GDM1 (cell line): ENCODE measurements at places on chromosomes 12 and 14.

- DNase-seq: no peak
These were observed 108.2 kb upstream of the SLC38A4 start for GRCh38 chr12:46933947-46934346.

DNA sequence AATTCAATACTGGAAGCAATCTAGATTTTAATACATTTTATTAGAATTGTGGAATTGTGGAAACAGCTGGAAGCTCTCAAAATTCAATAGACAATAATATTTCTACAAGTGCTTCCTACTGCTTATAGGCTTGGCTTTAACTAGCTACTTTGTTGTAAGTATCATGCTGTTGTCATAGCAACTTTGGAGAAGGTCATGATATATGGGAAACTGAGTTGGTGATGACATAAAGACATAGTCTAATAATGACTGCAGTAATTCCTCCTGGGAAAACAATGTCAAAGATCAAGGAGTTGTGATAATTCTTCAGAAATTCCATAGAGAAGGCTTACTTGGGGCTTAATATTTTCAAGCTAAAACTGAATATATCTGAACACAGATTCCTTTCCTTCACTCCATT lies 266.6 kb downstream of the KIF21A start:
- DNase-seq: no peak

DNA sequence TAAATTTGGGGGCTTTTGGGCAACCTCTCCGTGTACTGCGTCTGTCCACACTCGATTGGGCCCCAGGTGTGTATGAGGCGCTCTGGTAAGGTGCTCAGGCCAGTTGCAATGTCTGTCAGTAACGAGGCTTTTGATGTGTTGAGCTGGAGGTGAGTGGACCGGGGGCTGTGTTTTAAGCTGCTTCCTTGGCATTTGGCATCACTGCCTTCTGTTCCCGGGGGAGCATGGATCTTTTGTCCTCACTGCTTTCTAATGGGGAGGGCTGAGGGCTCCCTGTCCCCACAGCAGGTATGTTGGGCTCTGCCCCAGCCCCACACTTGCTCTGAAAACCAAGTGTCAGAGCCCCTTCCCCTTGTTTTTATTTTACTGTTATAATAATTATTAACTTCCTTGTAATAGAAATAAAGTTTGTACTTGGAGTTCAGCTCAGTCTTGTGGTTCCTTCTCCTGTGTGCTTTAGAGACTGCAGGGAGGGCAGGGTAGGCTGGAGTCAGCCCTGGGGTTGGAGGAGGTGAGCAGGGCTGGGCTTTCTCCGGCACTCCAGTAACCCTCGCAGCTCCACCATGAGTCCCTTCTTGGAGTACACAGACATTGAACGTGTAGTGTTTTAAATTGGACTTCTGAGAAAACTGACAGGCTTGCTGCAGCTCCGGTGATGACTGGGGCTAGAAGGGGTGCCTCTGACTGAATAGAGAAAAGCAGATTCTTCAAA lies 28.0 kb downstream of the TRAFD1 start:
- no peak for DNase-seq

DNA sequence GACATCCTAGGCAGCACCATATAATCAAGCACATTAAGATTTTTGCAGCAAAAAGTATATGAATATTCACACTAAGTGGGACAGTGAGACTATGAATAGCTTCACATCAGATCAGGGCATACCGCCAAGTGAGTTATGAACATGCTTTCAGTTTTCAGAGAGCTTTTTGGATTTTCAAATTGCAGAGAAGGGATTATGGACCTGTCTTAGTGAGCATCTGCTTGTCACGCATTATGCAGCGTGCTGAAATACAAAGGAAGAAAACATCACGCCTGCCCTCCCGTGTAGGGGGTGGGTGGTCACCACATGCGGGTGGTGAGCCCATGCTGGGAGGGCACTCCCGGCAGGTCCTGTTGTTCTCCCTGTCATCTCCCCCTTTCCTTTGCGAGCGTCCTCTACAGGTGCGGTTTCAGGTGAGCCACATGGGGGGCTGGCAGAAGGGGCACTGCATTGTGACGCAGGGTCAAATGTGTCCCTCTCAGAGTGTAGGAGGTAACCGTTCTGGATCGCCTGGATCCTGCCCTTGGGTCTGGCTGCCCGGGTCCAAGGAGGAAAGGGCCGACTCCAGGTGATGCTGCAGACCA lies 42.6 kb downstream of the TRAF3 start:
- DNase-seq: no peak

- DNase-seq: no peak
These were observed 19.5 kb upstream of the GOLGA5 start for GRCh38 chr14:92774572-92774971.

DNA sequence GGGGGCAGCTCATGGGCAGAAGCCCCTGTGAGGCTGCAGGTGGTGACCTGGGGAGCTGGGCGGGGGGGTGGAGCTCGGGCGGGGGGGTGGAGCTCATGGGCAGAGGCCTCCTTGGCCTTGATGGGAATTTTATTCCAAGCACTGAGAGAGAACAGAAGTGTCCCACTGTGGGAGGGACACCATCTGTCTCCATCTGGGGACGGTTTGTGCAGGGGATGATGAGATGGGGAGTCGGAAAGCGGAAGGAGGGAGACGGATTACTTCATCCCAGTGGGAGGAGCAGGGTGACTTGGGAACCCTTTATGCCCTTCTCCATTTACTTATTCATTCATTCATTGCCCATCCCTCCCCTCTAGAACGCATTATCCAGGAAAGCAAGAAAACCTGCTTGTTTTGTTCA lies 304.7 kb downstream of the ADGRD1 start:
- DNase-seq: no peak

GRCh38 chr14:102026934-102027333 lies 59.9 kb downstream of the HSP90AA1 start:
- DNase-seq: no peak

DNA sequence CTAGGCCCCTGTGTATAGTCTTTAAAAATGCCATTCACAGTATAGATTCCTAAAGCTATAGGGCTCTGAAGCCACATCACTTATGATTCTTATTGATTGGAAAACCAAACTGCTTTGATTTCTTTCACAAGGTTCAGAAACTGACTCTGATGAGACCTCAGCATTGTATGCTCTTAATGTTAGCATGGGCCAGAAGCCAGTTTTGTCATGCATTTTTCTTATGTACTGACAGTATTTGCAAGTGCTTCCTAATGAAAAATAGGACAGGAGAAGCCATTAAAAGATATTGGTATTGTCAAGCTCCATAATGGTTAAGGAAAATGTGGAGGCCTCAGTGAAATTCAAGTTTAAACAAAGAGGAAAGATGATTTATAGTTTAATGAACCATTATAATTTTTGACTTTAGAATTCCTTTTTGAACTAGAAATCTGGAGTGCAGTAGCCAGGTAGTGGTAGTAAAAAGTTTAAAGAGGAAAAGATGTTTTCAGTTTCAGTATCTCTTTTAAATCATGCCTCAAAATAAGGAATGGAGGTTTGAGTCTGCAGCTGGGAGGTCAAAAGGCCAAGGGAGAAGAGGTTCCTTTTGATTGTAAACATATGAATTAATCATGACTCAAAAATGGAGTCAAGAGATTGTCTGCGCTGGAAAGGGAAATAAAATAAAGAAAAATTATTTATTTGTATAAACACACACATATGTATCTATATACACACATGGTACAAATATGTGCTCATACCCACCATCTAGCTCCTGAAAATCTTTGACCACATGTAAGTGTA lies 388.1 kb upstream of the PRICKLE1 start:
- no peak for DNase-seq

- DNase-seq: no peak
These were observed 50.2 kb downstream of the SETD3 start for GRCh38 chr14:99430491-99430890.

- DNase-seq: no peak
These were observed 236.8 kb downstream of the GRIN2B start for GRCh38 chr12:13744561-13744960.

GRCh38 chr12:114760151-114760877 lies 76.3 kb upstream of the TBX3 start:
- no peak for DNase-seq

GRCh38 chr12:3998968-3999792 lies 126.0 kb upstream of the PARP11 start:
- DNase-seq: no peak

DNA sequence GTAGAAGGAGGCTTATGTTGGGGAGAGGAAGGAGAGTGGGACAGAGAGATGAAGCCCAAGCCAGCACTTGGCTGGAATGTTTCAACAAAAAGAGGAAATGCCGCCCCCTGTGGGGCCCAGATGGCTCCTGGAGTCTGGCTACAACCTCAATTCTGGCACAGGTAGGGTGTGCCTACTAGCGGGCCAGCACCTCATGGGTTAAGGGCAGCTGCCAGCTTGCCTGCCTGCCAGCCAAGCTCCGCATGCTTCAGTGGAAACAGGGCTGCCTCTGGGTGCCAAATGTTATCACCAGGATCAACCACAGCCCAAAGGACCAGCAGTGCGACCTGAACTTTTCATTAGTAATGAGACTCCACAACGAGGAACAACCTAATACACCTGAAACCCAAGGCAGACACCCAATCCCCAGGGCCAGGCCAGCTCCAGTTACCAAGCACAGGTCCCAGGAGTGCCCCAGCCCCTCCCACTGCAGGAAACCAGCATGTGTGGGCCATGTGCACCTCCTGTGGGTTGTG lies 11.3 kb downstream of the RAB15 start:
- no peak for DNase-seq

DNA sequence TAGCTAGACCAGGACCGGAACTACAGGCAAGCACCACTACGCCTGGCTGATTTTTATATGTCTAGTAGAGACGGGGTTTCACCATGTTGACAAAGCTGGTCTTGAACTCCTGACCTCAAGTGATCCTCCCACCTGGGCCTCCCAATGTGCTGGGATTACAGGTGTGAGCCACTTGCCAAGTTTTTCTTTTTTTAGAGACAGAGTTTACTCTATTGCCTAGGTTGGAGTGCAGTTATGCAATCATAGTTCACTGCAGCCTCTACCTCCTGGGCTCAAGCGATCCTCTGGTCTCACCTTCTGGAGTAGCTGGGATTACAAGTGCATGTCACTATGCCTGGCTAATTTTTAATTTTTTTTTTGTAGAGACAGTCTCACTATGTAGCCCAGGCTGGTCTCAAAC lies 201.5 kb upstream of the TBX3 start:
- DNase-seq: no peak

GRCh38 chr12:68240079-68240478 lies 13.3 kb downstream of the IL22 start:
- DNase-seq: no peak

GRCh38 chr12:90013409-90013808 lies 304.8 kb upstream of the ATP2B1 start:
- peak; percentile 7 for DNase-seq

- no peak for DNase-seq
These were observed 156.7 kb downstream of the NTF3 start for GRCh38 chr12:5588591-5588990.

- no peak for DNase-seq
These were observed 53.5 kb downstream of the ANO6 start for GRCh38 chr12:45269412-45269751.

GRCh38 chr12:4193821-4194220 lies 79.7 kb upstream of the CCND2 start:
- DNase-seq: no peak

- DNase-seq: no peak
These were observed 879.2 kb downstream of the AACS start for GRCh38 chr12:125944446-125944845.

- DNase-seq: no peak
These were observed 264.2 kb upstream of the AMIGO2 start for GRCh38 chr12:47343684-47344567.

DNA sequence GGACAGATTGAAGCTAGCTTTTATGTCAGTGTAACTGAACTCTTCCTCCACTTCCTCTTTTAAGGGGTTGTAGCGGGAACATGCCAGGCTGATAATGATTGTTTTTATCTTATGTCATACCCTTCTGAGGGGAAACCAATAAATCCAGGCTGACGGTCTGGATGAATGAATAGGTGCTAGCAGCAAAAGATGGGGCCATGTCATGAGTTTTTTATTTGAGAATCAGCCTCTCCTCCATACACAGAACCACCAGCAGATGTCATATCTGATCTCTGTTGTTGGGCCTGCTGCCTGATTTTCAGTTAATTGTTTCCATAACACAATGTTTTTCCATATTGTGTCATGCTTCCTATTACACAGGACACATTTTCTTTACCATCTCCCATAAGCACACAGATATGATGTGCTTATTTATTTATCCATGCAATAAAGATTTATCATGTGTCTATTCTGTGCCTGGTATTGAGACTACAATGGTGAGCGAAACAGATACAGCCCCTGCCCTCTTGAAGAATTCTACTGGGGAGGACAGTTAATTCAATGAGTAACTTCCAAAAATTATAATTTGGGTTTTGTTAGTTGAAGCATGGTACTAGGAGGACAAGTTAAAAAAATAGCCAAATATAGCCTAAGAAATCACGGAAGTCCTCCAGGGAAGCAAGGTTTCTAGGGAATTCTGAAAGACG lies 33.6 kb upstream of the CRY1 start:
- no peak for DNase-seq

- DNase-seq: no peak
These were observed 115.1 kb downstream of the SLC25A47 start for GRCh38 chr14:100438271-100438670.

GRCh38 chr12:530821-531220 lies 71.1 kb downstream of the B4GALNT3 start:
- DNase-seq: no peak

GRCh38 chr12:76020731-76021672 lies 10.6 kb downstream of the PHLDA1 start:
- DNase-seq: peak; percentile 28

DNA sequence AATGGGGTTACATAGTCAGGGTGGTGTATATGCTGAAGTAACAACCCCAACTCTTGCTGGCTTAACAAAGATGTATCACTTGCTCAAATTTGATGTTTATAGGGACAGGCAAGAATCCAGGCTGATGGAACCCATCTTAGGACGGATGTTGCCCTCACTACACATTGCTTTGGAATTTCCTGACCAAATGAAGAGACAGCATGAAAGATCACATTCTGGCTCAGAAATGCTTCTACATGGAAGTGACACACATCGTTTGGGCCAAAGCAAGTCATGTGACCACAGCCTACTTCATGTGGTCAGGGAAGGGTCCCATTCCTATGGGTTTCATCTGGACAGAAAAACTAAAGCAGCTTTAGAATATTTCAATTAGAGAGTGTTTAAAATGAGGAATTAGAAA lies 345.8 kb downstream of the TMEM132D start:
- no peak for DNase-seq

- DNase-seq: no peak
These were observed 144.5 kb downstream of the LLPH start for GRCh38 chr12:65986047-65986446.

- DNase-seq: no peak
These were observed 12.9 kb downstream of the ANKRD13A start for GRCh38 chr12:110012137-110012536.

DNA sequence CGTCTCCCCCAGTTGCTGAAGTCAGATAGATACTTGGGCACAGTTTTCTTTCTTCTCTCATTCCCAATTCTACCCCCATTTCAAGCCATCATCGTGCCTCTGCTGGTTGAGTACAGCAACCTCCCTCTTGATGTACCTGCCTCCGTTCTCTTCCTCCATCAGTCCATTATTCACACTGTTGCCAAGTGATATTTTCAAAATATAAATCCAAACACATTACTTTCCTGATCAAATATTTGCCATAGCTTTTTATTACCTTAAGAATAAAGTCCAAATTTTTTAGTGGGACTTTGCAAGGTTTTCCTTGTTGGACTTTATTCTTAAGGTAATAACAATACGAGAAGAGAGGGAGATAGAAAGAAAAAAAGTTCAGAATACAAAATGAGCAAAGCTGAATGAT lies 18.6 kb upstream of the SSPN start:
- DNase-seq: no peak

- no peak for DNase-seq
These were observed 133.3 kb downstream of the MON2 start for GRCh38 chr12:62599854-62600437.
